ENCODE measurements at places on chromosomes 1 and 21.

DNA sequence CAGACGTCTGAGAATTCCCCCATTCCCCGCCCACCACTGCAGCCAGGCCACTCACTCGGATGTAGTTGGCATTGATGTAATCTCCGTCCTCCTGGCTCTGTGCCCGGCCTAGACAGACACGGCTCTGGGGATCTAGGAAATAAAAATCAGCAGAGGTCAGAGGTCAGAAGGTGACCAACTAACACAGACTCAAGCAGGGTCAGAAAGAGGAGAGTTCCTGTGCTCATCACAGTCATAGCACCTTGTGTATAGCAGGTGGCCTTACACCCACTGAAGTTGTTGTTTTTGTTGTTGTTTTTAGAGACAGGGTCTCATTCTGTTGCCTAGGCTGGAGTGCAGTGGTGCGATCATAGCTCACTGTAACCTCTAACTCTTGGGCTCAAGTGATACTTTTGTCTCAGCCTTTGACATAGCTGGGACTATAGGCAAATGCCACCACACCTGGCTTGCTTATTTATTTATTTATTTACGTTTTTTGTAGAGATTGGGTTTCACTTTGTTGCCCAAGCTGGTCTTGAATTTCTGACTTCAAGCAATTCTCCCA is 4.9 kb downstream of the PTPN7 start:
- DNase-seq: no peak

GRCh38 chr1:56525489-56526041 is 53.8 kb downstream of the PLPP3 start:
- DNase-seq: no peak

DNA sequence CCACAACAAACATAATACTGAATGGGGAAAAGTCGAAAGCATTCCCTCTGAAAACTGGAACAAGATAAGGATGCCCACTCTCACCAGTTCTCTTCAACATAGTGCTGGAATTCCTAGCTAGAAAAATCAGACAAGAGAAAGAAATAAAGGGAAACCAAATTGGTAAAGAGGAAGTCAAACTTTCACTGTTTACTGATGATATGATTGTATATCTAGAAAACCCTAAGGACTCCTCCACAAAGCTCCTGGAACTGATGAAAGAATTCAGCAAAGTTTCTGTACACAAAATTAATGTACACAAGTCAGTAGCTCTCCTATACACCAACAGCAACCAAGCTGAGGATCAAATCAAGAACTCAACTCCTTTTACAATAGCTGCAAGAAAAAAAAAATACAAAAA is 6.9 kb upstream of the F13B start:
- no peak for DNase-seq

GRCh38 chr1:17149771-17150170 is 30.5 kb upstream of the PADI2 start:
- no peak for DNase-seq

GRCh38 chr1:233215135-233215760 is 80.3 kb downstream of the PCNX2 start:
- no peak for DNase-seq

DNA sequence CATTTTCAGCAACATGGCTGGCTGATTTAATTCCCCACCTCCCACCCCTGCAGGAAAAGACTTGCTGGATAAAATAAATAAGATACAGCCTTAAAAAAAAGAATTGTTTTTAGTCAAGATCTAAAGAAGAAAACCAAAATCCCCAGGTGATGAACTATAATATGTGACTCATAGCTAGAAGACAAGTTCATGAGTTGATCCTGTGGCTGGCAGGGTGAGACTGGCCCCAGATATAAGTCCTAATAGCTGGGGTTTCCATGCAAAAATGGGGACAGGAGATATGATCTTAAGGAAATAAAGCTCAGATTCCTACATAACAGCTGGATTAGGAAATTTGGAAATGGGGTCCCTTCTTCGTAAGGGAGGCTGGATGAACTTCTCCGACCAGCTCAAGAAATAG is 21.9 kb upstream of the RGSL1 start:
- DNase-seq: no peak

DNA sequence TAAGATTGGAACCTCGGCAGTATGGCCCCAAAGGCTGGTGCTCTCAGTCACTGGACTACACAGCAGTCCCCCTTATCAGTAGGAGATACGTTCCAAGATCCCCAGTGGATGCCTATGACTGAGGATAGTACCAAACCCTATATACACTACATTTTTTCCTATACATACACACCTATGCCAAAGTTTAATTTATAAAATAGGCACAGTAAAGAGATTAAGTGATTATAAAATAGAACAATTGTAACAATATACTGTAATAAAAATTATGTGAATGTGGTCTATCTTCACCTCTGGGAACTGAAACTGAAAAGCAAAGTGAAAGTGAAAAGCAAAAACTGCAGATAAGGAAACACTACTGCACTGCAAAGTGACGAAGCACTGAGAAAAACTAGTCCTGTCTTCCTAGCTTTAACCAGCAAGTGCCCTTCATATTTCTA is 96.8 kb downstream of the INTS7 start:
- no peak for DNase-seq

DNA sequence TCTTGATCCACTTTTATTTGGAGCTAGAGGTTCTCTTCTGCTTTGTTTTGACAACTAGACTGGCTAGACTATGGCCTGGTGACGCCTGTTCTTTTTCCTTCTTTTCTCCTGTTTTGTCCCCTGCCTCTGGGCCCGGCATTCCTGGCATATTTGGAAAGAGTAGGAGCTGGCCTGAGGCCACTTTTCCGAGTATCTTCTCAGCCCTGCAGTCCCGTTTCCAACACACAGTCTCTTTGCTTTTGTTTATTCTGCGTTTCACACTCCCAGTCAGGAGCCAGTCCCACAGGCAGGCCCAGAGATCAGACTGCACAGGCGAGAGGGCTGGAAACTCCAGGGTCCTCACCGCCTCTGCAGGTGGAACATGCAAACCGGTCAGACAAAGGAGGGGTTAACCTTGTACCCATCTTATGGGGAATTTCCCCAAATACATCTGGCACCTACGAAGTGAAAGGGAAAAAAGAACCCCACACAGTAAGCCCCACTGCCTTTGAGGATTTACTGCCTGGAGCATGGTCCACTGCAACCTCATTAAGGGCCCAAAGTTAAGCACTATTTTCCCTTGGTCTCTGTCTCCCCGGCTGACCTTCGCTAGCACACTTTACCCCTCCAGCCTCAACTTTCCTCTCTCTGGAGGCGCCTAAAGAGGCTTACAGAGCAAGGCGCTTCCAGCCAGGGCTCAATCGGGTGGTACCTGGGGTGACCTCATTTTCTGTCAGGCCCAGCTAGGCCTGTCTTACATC is 141.1 kb downstream of the TOMM20 start:
- DNase-seq: no peak

DNA sequence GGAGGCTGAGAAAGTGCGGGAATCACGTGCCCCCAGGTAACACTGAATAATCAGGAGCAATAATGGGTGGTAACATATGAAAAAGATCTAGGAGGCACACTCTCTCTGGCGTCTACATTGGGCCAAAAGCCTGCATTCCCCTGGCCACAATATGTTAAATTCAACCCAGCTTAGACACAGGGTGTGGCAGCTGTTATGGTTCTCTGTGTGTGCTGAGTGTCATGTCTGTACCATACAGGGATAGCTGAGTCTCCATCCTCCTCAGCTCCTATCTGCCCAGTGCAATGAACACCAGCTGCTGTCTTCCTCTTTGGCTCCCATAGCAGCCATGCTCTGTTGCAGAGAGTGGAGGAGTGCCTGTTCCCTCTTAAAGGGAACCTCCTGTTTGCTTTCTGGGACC is 14.3 kb downstream of the S100A11 start:
- no peak for DNase-seq

DNA sequence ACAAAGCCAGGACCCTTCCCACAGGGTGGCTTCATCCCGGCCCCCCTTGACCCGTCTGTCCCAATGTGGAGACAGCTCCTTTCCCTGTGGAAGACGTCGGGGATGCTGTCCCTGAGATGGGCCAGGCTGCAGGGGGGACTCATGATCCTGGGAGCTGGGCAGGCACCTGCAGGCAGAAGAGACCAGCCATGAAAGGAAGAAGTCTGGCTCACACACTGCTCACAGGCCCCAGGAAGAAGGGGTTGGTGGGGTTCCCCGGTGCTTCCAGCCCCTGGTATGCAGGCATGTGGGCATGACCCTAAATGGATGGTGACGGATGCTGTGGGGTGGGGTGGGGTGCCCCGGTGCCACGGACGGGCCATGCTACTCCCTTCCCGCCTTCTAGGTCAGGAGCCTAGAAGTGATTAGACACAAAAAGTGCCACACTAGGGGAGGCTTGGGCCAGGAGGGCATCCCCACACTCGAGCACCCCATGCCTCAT is 8.3 kb downstream of the ACTRT2 start:
- DNase-seq: no peak

- DNase-seq: no peak
Observed at GRCh38 chr1:246004301-246004700, 502.8 kb downstream of the SMYD3 start.

DNA sequence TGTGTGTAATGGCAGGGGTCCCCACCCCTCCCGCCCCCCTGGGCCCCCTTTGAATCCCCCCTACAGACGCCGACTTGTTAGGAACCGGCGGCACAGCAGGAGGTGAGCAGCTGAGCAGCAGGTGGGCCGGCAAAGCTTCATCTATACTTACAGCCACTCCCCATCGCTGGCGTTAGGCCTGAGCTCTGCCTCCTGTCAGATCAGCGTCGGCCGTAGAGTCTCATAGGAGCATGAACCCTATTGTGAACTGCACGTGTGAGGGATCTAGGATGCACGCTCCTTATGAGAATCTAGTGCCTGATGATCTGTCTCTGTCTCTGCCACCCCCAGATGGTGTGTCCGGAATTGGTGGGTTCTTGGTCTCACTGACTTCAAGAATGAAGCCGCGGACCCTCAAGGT is 14.9 kb upstream of the VPS26C start:
- DNase-seq: no peak

DNA sequence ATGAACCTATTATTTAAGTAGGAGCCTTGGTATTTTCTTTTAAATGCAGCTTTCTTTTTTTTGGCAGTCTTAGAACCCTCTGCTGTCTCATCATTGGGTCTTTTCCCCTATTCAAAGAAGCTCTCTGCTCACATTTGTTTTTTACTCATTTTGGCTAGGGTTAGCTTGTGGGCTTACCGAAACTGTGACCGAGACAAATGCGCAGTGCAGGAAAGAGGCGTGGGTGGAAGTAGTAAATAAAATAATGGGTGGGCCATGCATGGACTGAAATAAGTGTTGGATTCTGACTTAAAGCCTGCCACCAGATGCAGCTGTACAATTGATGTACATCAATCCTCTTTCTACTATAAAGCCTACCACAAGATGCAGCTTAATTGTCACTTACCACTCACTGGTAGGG is 14.7 kb downstream of the XPR1 start:
- no peak for DNase-seq

DNA sequence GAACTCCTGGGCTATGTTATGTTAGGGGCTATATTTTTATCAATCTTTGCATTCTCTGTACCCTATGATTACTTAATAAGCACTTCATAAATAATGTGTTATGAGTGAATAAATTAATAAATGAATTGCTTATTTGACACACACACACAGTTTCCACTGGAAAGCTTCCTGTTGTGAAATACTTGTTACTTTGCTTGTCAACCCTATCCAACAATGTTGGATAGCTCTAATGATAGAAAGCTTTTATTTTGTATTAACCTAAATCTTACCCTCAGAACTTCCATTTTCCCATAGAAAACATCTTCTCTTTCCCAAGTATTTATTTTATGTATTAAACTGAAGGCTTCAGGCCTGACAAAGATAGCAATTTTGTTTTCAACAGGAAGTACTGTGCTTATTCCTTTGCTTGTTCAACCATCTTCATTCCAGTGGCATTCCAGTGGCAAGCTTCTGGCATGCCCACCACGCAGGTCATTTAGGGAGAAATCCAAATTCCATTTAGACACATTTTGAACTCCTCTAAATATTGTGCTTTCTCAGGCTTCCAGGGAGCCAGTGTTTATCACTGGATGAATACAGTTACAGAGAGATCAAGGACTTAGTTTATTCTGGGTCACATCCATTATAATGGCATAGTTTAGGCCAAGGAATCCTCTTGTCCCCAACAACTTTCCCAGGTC is 134.4 kb downstream of the TGFB2 start:
- no peak for DNase-seq

DNA sequence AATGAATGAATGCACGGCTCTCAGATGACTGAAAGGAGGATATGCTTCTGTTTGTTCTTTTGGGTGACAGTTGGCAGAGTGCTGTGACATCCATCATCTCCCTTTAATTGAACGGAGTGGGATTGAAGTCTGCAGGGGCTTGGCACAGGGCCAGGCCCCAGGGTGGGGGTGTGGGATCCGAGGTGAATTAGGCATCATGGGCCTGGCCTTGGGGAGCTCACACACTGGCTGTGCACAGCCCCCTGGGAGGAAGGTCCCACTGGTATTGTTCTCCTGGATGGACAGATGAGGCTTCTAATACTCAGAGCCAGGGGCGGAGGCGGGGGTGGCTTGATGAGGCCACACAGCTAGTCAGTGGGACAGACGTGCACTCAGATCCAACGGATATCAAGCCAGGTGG is 19.3 kb downstream of the EPHB2 start:
- no peak for DNase-seq
